ENCODE measurements at places on chromosomes 6 and 20. TPM values are rescaled to one million over a fixed set of nuclear protein-coding genes. Genes with fewer than 3 reads are reported as not detected.
A peak's percentile ranks its signal among the peaks of the same experiment; 100 is the strongest.

The CENPB gene
- polyA plus RNA-seq: 77.1 TPM

The CAGE1 gene
- not detected for polyA plus RNA-seq

The STX7 gene
- 25.1 TPM for polyA plus RNA-seq

GRCh38 chr20:33791959-33792597, 19.1 kb upstream of the CHMP4B start:
- DNase-seq: no peak

The ADAM33 gene
- polyA plus RNA-seq: 21.2 TPM

DNA sequence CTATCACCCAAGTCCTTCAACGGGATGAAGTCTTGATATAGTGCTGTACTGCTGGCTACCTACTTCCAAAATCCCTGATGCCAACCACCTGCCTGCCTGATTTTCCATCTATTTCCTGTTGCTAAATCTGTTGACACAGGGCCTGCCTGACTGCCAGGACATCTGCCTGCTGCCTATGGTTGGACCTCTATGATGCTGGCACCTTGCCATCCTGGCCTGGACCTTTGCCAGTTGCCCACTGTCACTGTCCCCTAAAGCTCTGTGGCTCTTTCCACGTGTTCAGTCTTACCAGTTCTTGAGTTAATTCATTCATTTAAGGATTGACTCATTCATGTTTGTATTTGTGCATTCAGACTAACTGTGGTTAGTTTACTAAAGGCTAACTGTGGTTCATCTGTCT, 9.2 kb upstream of the RGS17 start:
- DNase-seq: no peak

DNA sequence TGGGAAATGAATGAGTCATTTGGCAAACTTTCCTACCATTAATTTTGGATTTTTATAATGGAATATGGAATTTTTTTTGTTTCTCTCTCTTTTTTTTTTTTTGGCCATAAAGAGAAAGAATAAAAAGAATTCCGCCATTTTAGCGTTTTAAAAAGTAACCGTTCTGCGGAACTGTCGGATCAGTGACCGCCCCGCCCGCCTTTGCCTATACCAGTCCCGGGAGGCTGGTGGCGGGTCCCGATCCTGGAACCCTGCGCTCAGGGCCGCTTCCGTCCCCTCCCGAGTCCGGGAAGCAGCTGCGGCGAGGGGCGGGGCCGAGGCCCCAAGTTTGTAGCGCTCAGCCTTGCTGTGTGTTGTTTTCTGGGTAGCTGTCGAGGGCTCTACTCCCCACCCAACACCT, 609 bp downstream of the L3MBTL1 start:
- no peak for DNase-seq

The ENPP1 gene
- polyA plus RNA-seq: 0.60 TPM

DNA sequence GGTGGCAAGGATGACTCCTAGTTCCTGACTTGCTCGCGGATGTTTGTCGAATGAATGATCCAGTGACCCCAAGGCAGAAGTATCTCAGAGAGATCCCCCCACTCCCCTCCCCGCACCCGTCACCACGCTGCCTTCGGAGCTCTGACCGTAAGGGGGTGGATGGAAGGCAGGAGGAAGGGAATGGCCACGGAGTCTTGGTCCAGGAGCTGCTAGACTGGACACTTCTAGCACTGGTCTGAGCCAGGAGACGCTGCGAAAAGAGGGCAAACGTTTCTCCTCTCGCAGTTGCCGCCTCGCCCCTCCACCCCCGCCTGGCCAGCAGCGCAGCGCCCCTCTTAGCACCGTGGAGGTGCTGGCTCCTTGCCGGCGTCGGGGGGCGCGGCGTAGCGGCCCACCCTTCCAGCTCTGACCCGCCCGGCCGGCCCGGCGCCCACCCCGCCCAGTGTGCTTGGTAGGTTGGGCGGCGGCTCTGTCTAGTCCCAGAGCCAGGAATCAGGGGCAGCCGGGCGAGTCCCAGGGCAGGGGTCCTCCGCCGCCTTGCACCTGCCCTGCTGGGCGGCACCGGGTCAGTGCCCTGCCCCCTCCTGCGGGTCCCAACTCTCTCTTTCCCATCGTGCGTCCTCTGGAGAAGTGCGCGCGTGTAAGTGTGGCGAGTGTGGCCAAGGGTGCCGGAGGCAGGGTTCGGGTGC, 2.4 kb upstream of the DBNDD2 start:
- DNase-seq: peak; percentile 83

DNA sequence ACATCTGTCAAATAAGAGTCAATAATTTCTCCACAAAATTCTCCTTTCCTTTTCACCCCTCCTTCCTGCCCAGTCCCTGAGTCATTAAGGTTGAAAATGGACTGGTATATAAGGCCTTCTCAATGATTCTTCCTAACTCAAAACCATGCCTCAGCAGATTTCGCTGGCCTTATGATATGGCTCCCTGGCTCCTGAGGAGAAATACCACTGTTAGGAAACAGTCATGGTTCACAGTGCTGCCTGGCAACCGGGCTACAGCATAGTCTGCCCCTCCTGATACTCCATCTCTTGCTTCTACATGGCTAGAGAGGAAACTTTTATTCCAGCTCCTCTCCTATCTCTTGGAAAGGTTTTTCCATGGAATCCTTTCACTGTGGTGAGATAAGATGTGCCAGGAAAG, 4.7 kb downstream of the UBE2J1 start:
- no peak for DNase-seq

The ATP6V1G2 gene
- 2.2 TPM for polyA plus RNA-seq

The TPD52L1 gene
- 13.0 TPM for polyA plus RNA-seq

- DNase-seq: no peak
These were observed 469.4 kb downstream of the PREX1 start for GRCh38 chr20:48358176-48359054.

GRCh38 chr6:189676-190075, 102.6 kb upstream of the DUSP22 start:
- DNase-seq: no peak

DNA sequence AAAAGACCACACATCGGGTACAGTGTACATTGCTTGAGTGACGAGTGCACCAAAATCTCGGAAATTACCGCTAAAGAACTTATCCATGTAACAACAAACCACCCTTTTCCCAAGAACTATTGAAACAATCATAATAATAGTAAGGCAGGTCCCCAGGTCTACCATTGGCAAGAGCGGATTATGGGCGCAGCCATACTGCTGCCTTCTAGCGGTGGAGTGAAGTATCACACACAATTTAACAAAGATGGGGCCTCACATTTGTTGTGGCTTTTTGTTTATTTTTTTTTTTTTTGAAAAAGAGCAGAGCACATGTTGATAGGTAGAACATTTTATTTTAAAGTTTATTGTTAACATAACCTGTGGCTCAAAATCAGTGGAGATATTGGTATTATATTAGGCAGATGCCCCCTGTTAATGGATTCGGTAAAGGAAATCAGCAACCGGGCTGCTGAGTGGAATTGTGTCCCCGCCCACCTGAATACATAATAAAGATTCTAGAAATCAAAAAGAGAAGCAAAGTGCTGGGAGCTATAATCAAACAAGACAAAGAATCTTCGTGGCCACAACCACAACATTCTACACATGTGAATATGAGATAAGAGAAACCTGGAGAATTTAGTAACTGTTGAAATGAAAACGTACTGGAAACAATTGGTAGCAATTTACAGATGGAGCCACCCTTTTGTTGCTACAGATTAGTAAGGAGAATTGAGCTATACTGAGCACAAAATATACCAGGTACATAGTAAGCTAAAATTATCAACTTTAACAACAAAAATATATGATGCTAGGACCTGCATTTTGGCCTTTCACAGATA, 94.2 kb upstream of the EXOC2 start:
- no peak for DNase-seq

- DNase-seq: no peak
These were observed 44.9 kb downstream of the SNX9 start for GRCh38 chr6:157867981-157868380.

The PNRC1 gene
- 64.4 TPM for polyA plus RNA-seq

The METTL24 gene
- polyA plus RNA-seq: not detected

DNA sequence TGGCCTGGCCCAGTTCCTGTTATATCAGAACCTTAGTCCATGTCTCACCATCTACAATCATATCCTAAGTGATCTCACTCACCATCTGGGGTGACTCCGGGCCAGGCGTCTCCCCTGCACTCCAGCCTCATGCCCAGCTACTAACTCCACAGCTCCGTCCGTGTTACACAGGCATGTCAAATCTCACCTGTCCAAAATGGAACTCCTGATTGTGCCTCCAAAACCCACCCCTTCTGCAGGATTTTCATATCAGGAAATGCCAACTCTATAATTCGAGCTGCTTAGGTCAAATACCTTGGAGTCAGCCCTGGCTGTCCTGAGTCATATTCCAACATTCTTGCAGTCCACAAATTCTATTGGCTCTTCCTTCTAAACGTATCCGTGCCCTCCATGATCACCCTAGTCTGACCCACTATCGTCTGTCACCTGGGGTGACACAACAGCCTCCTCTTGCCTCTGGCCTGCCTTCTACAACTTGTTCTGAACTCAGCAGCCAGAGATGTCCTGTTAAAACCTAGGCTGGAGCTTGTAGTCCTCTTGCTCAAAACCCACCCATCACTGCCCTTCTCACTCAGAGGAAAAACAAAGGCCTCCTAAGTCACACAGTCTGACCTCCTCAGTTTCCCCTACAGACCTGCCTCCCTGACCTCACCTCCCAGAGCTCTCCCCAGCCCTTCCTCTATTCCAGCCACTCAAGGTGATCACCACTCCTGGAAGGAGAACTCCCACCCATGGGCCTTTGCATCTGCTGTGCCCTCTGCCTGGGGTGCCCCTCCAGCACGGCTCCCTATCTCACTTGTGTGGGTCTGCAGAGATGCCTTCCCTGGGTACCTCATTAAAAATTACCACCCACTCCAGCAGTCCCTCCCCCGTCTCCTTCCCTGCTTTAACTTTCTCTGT, 85.3 kb upstream of the SIRPA start:
- DNase-seq: no peak

DNA sequence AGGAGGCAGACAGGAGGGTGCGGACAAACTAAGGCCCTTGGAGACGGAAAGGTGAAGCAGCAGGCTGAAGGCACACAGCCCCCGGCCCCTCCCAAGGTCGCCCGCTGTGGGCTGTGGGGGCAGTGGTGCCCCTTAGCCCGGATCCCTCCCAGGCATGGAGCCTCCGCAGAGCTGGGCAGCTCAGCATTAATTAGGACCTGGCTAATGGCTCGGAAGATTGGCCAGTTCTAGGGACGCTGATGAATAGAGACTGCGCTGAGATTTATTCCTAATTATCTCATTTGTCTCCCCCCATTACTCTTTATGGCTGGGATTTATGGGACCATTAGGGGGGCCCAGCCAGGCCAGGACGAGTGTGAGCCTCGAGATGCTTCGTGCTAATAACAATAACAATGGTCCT, 20.4 kb downstream of the MDFI start:
- no peak for DNase-seq

GRCh38 chr6:167769408-167770190, 57.1 kb upstream of the AFDN start:
- DNase-seq: no peak

GRCh38 chr20:25470045-25470444, 62.6 kb downstream of the GINS1 start:
- no peak for DNase-seq

DNA sequence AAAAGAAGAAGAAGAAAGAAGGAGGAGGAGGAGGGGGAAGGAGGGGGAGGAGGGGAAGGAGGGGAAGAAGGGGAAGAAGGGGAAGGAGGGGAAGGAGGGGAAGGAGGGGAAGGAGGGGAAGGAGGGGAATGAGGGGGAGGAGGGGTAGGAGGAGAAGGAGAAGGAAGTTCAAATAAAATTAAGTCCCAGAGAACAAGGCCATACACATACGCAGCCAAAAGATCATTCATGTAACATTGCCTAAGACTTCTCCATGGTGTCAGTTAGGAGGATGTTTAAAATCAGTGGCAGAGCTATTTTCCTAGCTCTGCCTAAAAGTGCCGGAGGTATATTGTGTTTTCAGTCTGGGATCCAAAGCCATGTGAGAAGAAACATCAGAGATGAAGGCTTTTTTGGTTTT, 75.8 kb downstream of the PLCB4 start:
- DNase-seq: no peak

- DNase-seq: no peak
These were observed 17.5 kb downstream of the ELMO2 start for GRCh38 chr20:46388937-46389336.

DNA sequence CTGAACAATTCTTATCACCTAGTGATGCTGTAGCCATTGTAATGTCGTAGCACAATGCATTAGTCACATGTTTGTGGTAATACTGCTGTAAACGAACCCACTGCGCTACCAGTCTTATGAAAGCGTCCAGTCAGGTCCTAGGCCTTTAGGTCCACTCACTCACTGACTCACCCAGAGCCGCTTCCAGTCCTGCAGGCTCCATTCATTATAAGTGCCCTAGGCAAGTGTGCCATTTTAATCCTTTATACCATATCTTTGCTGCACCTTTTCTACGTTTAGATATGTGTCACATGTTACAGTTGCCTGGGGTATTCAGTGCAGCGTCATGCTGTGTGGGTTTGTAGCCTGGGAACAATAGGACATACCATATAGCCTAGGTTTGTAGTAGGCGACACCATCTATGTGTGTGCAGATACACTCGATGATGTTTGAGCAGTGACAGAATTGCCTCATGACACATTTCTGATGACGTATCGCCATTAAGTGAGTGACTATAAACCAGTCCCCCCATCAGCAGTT, 15.4 kb downstream of the IGF2R start:
- no peak for DNase-seq

The BPIFB4 gene
- polyA plus RNA-seq: not detected

GRCh38 chr6:137213331-137213740, 5.8 kb downstream of the IFNGR1 start:
- no peak for DNase-seq

DNA sequence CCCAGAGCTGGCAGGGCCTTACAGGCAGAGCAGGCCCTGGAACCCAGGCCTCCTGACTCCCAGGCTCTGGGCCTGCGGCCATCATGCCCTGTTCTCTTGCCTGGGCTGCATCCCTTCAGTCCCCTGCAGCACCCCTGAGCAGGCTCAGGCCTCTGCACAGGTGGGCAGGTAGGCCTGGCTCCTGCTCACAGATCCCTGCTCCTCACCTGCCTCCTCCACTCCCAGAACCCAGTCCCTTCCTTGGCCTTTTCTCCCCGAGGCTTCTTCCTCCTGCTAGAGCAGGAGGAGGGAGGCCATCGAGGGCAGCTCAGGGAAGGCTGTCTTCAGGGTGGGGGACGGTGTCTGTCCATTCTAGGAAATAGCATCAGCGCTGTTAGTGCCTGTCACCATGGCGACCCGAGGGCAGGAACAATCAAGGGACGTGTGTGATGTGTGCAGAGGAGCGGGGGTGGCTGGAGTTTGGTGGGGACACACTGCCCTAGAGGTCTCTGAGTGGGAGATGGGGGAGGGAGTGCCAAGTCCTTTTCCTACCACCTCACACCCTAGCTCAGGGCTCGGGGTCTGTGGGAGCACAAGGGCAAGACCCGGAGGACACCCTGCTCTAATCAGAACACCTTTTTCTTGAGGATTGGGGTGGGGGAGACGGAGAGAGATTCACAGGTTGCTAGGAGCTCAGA, 26.6 kb downstream of the GLP1R start:
- no peak for DNase-seq

DNA sequence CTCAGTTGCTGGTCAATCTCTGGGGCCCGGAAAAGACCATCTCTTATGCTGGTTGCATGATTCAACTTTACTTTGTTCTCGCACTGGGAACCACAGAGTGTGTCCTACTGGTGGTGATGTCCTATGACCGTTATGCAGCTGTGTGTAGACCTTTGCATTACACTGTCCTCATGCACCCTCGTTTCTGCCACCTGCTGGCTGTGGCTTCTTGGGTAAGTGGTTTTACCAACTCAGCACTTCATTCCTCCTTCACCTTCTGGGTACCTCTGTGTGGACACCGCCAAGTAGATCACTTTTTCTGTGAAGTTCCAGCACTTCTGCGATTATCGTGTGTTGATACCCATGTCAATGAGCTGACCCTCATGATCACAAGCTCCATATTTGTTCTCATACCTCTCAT, 4.3 kb downstream of the OR2J3 start:
- no peak for DNase-seq

The MICA gene
- polyA plus RNA-seq: 48.4 TPM

The IL17F gene
- polyA plus RNA-seq: not detected

The TFAP2D gene
- not detected for polyA plus RNA-seq

The TREM2 gene
- polyA plus RNA-seq: 0.23 TPM

Data from heart left ventricle (tissue), 16 donors.